ENCODE measurements at places on chromosomes 6 and 20.

DNA sequence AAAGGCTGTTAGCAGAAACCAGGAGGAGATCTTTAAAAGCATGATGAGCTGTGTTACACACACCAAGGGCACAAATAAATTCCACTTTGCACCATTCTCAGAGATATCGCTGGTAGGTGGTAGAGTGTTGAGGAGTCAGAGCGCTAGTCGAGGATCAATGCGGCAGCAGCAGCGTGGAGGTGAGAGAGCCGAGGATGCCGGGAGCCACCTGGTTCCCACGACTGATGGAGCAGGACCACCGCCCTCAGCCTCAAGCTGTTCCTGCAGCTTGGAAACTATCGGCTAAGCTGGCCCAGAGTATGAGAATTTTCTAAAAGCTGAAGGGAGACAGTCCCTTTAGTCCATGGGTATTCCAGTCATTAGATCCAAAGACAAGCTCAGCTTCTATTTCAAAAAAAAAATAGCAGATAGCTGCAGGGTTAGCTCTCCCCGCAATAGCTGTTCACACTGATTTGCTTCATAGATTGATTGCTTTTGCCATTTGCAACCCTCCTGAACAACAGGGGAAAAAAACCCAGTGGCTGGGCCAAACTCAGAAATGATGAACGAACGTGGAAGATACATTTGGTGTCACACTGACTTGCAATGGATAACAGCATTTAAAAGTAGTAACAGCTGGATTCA is 106.2 kb downstream of the LCA5 start:
- no peak for DNase-seq

- DNase-seq = no peak
These were observed 72.2 kb downstream of the RIN2 start for GRCh38 chr20:19830211-19830785.

DNA sequence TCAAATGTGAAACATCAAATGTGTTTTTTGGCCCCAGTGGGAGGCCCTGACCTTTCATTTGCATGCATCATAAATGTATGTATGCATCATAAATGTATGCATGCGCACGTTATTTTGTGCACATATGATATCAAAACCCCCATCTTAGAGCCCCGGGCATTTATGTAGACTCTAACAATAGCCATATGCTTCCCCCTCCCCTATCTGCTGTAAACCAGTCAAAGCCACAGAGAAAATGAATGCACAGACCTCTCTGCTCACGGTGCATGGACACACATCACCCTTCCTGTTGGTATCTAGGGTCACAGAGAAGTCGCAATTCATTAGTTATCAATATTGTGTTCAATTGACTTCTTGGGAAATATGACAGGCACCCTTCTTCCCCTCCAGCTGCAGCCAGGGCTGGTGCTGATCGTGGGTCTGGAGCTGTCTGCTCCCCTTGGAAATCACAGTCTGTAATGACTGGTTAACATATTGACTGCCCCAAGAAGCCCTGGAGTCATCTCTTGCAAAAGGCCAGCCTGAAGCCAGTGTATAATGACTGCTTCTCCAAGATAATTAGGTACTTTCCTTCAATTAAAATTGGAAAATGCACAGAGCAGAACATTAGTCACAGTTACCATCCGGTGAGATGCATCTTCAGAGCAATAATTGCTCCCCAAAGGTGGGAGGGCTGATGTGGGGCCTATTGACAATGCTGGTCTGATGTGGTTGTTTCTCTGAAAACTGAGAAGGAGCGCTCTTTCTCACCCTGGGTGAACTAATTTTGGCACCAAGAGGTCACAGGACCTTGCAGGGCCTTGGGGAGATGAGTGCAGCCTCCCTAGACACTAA is 532.2 kb downstream of the CDH26 start:
- no peak for DNase-seq

DNA sequence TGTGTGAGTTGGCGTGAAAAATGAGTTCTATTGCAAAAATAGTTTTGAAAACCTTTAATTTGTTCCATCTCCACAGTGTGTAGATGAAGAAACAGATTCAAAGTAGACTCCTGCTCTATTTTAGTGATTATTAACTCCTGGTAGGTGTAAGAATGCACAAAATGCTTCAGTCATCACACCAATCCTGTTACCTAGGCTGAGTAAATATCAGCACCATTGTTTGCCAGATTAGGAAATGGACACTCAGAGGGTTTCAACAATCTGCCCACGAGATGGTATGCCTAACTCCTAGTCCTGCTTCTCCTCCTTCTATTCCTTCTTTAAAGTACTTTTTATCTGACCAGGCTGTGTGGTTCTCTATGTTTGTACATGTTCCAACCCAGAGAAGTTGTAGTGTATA is 108.9 kb upstream of the AHI1 start:
- no peak for DNase-seq

DNA sequence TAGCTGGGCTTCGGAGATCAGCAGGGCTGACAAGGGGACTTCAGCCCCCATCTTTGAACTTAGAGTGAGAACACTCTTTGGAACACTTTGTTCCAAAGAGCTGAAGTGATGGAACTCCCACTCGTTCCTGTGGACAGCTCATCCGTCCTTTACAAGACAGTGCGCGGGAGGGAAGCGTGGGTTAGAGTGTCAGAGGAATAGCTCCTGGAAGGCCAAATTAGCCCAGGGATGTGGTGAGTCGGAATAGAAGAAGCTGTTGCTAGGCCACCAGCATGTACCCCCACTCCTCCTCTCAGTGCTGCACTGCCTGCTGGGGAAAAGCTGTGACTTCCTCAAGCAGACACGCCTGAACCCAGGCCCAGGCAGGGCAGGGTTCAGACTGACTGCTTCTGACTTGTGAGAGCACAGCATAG is 1.7 kb downstream of the SDCBP2 start:
- no peak for DNase-seq

- no peak for DNase-seq
These were observed 112.9 kb upstream of the LRFN2 start for GRCh38 chr6:40700006-40700580.

- no peak for DNase-seq
These were observed 11.4 kb downstream of the MAP7 start for GRCh38 chr6:136538836-136539235.

- DNase-seq = no peak
These were observed 10.5 kb downstream of the RPS6KA2 start for GRCh38 chr6:166616261-166617238.

- DNase-seq = no peak
These were observed 56.3 kb upstream of the EMILIN3 start for GRCh38 chr20:41422953-41423352.
